ENCODE measurements at places on chromosomes 12 and 14.

- no peak for DNase-seq
Observed at GRCh38 chr14:102189874-102190273, 50.2 kb downstream of the WDR20 start.

DNA sequence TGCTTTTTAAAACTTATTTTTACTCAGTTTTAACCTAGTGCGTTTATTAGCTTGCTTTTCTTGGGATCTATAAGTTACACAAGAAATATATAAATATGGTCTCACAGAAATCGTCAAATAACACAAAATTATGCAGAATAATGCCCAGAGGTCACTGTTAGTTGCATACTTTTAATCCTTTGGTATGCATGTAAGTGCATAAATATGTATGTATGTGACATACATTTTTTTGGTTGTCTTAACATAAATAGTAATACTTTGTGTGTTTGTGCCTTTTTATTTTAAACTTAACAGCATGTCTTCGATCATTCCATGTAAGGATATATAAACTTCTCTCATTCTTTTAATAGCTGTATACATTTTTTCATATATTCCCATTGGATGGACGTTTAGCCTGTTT, 459.6 kb downstream of the PCNX1 start:
- no peak for DNase-seq

DNA sequence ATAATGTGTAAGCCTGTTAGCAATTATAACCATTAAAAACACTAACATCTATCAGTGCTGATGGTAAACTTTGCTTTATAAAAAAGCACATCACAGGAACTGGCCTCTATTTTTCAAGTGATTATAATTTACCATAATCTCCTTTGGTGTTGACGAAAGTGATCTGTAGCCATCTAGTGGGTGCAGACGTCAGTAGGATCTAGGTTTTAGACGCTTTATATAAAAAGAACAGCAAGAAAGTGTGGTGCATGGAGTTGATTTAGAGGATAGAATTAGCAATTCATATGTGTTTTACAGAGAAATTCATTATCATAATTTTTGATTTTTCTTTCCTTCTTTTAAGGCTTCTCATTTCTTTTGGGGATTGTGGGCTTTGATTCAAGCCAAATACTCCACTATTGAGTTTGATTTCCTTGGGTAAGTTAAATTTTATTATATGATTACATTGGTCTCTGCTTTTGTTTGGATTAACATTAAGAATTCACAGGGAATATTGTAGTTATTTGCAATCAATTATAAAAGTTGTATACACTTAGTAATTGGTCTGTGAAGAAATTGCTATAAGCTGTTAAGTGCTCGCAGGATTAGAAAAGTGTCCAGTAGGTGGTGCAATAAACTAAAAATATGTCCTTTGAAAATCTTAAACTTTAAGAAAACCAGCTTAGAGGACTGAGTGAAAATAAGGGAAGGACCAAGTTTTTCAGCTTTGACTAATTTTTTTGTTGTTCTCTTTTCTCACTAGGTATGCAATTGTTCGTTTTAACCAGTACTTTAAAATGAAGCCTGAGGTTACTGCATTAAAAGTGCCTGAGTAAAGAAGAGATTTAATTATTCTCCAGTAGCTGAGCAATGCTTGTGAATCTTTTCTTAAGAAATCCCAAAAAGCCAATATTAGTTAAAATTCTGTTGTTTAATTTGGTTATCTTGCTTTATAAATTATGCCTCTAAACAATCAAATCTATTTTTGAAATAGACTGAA, 59.5 kb downstream of the ETNK1 start:
- DNase-seq: no peak

- no peak for DNase-seq
Observed at GRCh38 chr12:84624601-84625000, 288.0 kb downstream of the SLC6A15 start.

DNA sequence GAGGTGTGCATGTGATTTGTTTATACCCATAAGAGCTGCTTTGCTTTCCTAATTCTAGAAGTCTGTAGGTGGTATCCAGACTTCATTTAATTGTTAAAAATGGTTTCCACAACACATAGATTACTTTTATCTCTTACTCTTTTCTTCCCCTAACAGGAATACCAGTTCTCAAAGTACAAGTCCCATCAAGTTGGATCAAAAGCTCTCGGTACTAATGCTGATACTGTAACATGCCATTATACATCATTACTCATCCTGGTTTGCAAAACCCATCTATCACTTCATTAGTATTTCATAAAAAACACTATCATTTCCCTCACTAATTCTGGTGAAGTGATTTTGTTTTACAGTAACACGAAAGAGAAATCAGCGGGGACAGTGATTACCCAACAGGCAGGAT, 94.3 kb downstream of the PPP2R5E start:
- DNase-seq: no peak

DNA sequence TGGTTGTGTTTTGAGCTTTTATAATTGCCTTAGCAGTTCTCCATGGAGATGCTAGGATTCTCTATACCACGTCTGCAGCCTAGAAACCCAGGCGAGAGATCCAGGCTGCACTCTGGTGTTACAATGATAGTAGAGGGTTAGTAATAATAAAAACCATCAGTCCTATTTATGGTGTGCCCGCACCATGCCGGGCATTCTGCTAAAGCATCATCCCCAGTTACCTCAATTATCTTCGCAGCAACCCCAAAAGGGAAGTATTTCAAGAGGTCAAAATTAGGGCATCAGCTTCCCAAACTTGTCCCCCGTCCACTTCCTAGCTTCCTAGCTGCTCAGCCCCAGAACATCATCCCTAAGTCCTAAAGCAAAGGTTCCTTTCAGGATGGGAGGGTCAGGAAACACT, 3.2 kb downstream of the SYNE3 start:
- no peak for DNase-seq

DNA sequence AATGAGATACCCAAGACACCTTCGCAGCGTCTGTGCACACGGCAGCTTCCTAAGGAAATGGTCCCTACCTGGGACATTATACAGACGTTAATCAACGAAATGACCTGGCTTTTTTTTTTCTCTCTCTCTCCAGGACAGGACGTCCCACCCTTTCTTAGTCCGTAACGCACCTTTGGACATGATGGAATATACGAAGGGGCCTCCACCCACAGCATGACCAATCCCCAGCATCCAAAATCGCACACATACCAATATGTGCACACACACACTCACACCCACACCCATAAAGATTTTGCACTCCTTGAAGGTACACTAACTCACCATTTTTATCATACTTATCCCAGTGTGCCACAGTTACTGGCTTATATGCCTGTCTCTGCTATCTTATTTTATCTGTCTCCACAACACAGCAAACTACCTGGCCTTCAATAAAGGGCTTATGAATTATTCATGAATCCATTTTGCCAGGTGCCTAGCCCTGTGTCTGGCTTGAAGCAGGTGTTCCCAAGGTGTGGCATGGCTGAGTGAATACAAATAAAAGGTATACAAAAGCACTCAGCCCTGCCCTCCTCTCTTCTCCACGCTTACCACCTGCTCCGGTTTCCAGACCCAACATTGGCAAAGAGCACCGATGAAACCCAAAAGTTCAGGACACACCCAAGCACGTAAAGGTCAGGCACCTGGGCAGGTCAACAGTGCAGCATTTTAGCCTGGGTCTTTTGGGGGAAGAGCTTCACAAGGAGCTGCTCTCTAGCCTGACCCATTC, 2.2 kb downstream of the SCNN1A start:
- no peak for DNase-seq

DNA sequence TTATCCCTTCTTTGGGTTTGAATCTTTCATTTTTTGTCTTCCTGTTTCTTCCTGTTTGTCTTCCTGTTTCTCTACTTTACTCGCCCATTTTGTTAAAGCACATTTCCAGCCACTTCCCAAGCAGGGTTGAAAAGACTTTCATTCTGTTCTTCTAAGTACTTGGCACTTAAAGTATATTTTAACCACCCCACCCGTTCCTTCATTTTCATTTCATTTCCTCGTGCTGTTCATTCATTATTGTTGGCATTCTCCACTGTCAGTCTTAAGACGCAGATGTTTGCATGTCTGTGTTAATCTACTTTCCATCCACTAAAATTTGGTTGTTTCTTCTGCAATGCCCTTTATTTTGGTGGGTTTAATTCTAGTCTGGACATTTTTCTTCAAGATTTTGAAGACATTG, 49.0 kb downstream of the SUDS3 start:
- DNase-seq: no peak

DNA sequence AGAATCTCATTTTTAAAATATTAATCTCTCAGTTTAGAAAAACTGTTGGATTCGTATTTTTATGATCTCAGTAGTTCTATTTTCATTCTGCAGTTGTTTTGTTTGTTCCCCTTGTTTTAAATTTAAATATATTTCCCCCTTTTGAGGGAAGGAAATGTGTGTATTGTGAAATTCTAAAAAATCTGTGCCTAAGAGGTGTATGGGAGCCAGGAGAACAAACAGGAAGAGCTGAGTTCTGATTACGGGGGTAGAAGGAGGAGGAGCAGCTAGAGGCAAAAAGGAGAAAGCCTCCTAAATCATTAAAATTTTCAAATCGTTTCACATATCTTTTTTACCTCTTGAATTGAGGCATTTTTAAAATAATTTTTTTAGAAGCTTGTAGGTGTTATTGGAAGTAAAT, 2.3 kb downstream of the RDH12 start:
- no peak for DNase-seq

DNA sequence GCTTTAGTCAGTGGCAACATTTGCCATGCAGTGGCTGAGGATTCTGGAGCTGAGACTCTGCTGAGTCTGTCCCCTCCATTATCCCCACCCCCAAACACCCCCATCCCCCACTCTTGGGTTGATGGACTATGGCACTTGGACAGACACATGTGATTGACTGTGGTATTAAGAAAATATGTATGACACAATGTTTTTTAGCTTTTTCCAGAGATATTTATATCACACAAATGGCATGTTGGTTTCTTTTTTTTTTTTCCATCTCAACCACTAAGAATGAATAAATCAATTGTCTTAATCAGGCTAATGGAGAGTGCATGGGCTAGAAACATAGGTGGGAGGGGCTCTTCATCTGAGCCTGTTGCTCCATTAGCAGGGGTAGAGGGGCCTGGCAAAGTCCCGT, 30.7 kb upstream of the MAP1LC3B2 start:
- no peak for DNase-seq

DNA sequence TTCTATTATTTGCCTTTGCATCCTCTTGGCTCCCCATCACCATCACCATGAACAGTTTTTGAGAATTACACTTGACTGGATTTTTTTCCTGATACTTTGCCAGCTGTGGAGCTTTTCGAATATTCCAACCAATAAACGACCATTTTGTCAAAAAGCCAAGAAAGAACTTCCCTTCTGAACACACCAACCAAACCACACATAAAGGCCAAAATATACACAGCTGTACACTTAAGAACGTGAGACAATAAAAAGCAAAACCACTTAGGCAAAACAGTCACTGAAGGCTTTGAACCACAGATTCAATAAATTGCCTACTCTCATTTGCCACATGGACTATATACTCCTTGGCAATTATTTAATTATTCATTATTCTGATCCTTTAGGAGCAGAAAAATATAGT, 1.1 kb downstream of the C14orf93 start:
- no peak for DNase-seq

DNA sequence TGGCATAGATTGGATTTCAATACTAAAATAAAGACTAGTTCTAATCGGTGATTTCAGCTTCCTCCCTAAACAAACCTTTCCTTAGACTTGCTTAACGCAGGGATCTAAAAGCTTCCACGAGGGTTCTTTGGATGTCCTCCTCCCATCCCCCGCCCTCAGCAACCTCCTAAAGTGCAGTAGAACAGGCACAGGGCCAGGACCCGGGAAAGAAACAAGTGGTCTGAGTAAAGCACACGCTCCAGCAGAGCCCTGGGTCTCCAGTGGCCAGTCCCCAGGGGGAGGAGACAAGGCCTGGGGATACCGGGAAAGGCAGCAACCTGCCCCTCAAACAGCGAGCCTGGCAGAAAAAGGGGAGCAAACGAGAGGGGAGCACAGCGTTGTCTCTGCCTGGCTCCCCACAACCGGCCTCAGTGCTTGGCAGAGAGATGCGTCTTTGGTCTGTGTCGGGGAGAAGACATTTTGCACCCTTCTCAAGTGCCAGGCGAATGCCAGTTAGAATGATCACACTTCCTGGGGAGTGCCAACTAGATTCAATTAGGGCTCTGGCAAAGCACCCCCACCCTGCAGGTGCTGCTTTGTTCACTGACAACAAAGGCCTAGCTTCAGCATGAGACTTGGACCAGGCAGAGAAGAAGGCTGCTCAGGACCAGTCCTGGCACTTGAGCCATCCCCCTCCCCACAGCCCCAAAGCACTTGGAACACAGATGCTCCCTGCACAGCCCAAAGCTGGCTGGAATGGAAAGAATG, 17.1 kb upstream of the SLC6A12 start:
- DNase-seq: no peak

GRCh38 chr12:49674318-49674981, 32.8 kb downstream of the FMNL3 start:
- DNase-seq: no peak
